Left renal pelvis (tissue), 4 donors: ENCODE measurements at places on chromosomes 1 and 21. TPM values are rescaled to one million over a fixed set of nuclear protein-coding genes. Genes with fewer than 3 reads are reported as not detected.

The NEGR1 gene
- 5.5 TPM for polyA plus RNA-seq

The GJC2 gene
- 0.87 TPM for polyA plus RNA-seq

- DNase-seq = no peak
Observed at GRCh38 chr1:240294566-240294965, 202.9 kb downstream of the FMN2 start.

GRCh38 chr1:72936151-72936740 is 653.9 kb upstream of the NEGR1 start:
- DNase-seq = no peak

DNA sequence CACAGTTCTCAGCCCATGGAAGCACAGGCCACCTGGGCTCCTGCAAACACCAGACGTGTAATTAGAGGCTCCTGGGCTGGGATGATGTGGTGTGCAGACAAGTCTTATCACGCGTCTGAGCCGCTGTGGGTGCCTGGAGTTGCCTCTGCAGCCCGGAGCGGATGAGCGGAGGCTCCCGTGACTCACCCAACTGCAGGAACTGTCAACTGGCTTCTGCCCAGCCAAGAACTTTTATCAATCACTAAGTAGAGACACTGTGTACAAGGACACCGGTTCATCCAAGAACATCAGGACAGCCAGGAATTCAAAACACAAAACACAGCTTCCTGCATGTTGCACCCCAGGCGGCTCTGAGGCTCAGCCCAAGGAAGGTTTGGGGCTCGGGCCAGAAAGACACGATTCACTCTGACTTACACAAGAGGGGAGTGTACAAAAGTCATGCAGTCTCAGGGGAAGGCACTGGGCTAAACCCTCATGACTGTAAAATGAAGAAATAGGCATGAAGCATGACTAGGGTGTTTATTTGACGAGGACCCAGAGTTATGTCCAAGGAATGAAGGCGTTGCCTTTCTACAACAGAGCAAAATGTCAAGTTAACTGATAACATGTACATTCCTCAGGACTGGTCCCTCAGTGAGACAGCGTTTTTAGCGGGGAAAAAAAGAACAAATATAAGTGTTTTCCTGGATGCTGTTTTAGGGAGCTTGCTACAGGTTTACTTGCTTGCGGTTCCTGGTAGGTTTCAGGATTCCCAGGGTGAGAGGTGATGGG is 21.1 kb downstream of the ERRFI1 start:
- DNase-seq = no peak

The RAB3B gene
- polyA plus RNA-seq = 5.8 TPM

DNA sequence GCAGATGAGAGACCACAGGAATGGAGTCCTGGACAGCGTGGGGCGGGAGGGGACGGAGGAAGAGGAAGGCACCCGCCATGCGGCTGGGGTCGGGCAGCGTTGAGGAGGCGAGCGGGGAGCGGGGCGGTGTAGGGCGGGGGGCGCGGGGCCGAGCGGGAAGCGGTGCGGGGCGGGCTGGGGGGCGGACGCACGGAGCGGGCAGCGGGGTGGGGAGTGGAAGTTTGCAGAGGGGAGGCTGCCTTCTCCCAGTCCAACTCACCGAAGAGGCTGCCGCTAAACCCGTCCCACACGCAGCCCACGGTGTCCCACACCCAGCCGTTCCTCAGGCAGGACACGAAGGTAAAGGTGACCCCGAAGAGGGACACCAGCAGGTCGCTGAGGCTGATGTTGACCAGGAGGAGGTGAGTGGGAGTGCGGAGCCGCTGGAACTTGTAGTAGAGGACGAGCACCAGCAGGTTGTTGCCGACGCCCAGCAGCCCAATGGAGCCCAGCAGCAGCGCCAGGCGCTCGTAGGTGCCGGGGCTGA is 483 bp downstream of the CHML start:
- DNase-seq = no peak

- DNase-seq = no peak
Observed at GRCh38 chr1:114320586-114320985, 166.9 kb upstream of the SYT6 start.

The OR10J1 gene
- 0.04 TPM for polyA plus RNA-seq

The UBE2U gene
- polyA plus RNA-seq = not detected

DNA sequence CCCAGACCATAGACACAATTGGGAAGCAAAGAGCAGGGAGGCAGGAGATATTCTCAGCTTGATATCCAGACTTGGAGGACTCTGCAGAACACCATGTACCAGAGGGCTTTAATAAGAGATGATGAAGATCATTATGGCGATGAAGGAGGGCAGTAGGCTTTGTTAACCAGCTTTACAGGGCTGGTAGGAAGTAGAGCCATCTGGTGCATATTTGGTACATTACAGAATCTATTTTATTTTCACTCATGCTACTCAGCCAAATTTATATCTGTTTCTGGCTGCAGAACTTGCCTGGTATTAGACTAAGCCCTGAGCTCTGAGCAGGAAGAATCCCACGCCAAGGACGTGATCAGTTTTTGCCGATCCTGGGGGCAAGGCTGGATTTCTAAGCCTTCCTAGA is 61.8 kb upstream of the SYT6 start:
- DNase-seq = no peak

GRCh38 chr21:44071359-44072104 is 35.7 kb upstream of the PWP2 start:
- no peak for DNase-seq

DNA sequence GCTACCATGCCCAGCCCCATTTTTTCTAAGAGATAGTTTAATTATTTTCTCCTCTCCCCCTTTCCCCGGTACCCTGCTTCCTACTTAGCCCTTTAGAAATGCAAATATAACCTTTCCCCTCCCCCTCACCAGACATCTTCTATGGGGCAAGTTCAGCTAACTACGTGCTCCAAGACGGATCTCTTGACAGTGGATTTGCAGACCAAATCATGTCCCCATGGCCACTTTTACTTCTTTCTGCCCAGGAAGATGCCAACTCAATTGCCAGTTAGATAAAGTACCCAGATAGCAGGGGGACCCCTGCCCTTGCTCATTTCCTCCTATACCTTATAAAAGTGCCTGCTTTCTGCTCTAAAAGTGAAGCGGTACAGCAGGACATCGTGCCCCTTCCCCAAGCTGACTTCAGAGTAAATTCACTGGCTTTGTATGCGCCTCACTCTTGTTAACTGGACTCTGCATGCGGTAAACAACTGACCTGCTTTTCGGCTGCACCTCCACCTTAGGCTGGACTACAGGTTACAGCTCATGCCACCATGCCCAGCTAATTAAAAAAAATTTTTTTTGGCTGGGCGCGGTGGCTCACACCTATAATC is 7.4 kb downstream of the DNAJC11 start:
- no peak for DNase-seq

DNA sequence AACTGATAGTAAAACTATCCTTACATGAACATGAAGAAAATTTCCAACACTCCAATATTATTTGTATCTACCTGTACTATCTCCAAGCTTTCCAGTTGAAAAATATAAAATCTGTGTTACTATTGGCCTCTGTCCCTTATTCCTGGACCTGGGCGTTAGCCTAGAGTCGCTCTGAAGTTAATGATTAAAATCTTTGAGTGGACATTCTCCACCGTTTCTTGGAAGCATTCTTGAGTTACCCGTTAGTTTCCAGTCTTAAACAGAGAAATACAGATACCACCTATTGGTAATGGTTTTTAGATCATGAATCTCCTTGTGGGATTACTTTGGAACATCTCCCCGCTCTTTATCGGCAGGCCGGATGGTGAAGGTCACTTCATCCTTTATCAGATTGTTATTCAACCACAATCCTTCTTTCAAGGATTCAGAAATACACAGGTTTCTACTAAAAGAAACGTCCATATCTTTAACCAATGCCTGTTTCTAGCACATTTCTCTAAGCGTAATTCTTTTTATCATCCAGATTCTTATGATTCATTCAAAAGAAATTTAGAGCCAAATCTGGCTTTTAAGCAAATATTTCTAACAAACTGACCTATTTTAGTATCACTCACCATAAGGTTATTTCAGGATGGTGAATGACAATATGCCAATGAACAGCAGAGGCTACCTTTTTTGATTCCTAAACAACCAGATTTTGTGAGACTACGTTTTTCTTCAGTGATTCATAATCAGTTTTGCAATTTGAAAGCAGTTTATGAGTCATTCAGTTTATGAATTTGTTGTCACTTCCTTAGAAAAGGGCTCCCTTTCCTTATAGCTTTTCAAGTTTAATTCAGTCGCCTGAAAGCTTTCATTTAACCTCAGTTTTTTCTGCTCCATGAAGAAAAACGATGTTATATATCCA is 70.2 kb upstream of the ERRFI1 start:
- DNase-seq = no peak

The LCE2A gene
- not detected for polyA plus RNA-seq

The SPRR1A gene
- 0.73 TPM for polyA plus RNA-seq

The URB2 gene
- polyA plus RNA-seq = 8.5 TPM

The SLC45A1 gene
- polyA plus RNA-seq = 3.2 TPM

DNA sequence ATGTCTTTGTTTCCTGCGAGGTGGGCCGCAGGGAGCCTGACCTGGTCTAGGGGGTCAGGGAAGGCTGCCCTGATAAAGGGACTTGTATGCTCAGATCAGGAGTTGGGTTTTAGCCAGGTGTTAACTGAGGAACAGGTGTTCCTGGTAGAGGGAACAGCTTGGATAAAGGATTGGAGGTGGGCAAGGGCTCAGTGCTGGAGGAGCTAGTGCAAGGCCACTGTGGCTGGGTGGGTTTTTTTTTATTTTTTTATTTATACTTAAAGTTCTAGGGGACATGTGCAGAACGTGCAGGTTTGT is 31.1 kb downstream of the A3GALT2 start:
- no peak for DNase-seq

The OR2G2 gene
- not detected for polyA plus RNA-seq

The CYYR1 gene
- 30.0 TPM for polyA plus RNA-seq

- no peak for DNase-seq
Observed at GRCh38 chr21:38660333-38661196, 145.2 kb upstream of the ETS2 start.

The CHI3L2 gene
- polyA plus RNA-seq = 0.11 TPM

The HORMAD1 gene
- not detected for polyA plus RNA-seq

GRCh38 chr1:5492846-5493245 is 499.4 kb downstream of the NPHP4 start:
- DNase-seq = no peak

GRCh38 chr1:69172003-69173000 is 395.4 kb upstream of the LRRC7 start:
- DNase-seq = no peak

The ADORA3 gene
- polyA plus RNA-seq = 0.73 TPM

- no peak for DNase-seq
Observed at GRCh38 chr1:17833661-17834501, 78.7 kb downstream of the ACTL8 start.

- DNase-seq = no peak
Observed at GRCh38 chr1:43586136-43586731, 55.6 kb downstream of the PTPRF start.

GRCh38 chr1:2778220-2778592 is 23.3 kb downstream of the TTC34 start:
- no peak for DNase-seq

GRCh38 chr1:199691540-199691939 is 336.0 kb upstream of the NR5A2 start:
- DNase-seq = no peak

- DNase-seq = no peak
Observed at GRCh38 chr1:209728466-209728865, 23.8 kb downstream of the HSD11B1 start.

DNA sequence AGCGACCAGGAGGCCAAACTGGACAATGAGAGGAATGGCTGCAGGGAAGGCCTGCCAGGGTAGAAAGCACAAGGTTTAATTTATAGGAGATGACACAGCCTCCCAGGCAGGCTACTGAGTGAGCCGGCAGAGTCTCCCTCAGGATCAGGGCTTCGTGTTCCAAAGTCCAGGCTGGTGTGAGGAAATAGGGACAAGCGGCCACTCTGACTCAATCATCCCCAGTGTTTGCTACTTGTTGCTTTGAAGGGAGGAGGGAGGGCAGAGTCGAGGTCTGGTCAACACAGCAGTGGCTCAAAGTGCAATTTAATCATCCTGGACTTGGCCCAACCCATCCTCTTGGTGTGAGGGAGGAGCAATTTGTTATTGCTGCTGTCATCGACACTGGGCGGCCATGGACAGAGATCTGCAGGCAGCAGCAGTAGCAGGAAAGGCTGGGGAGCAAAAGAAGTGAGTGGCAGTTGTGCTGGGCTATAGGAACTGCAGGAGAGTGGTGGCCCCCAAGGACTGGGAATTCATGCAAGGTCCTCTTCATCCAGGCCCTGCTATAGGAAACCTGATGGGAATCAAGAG is 27.5 kb downstream of the TBX15 start:
- DNase-seq = no peak

The POU2F1 gene
- 16.6 TPM for polyA plus RNA-seq

DNA sequence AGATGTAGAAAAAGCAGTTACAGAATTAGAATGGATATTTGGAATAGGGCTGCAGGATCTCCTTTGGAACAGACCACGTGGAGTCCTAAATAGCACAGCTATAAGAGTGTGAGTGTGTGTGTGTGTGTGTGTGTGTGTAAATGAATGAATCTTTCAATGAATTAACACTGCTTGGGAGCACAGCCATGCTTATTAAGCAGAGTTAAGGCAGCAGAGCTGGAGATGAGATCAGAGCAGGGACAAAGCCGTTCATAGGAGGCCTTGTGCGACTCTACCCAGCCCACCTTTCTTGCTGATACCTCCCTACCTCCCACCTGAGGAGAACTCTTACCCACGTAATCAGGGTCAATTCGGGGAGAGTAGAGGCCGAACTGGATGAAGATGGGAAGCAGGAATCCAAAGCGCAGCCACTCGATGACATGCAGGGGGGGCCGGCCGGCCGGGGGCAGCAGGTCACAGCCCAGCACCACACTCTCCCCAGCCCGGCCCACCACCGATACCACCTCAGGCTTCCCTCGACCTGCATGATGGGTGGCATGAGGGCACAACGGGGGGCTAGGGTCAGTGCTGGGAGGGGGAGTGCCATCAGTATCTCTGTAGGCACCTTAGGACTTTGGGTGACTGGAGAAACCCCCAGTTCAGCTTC is 2.7 kb downstream of the IGSF9 start:
- DNase-seq = no peak

DNA sequence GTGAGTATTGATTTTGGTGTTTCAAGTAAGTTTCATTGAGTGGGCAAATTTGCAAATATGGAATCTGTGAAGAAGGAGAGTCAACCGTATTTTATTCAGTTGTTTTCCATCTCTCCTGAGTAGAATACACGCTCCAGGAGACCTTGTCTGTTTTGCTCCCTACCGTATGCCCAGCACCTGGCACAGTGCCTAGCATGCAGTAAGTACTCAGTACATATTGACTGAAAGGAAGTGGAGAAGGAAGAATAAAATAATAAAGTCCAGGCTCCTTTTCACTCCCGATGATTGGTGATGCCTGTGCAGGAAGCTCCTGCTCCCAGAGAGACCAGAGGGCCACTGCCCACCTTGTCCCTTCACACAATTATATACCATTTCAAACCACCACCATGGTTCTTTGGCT is 59.4 kb upstream of the NEK2 start:
- no peak for DNase-seq
